ENCODE measurements at places on chromosomes 4 and X.

DNA sequence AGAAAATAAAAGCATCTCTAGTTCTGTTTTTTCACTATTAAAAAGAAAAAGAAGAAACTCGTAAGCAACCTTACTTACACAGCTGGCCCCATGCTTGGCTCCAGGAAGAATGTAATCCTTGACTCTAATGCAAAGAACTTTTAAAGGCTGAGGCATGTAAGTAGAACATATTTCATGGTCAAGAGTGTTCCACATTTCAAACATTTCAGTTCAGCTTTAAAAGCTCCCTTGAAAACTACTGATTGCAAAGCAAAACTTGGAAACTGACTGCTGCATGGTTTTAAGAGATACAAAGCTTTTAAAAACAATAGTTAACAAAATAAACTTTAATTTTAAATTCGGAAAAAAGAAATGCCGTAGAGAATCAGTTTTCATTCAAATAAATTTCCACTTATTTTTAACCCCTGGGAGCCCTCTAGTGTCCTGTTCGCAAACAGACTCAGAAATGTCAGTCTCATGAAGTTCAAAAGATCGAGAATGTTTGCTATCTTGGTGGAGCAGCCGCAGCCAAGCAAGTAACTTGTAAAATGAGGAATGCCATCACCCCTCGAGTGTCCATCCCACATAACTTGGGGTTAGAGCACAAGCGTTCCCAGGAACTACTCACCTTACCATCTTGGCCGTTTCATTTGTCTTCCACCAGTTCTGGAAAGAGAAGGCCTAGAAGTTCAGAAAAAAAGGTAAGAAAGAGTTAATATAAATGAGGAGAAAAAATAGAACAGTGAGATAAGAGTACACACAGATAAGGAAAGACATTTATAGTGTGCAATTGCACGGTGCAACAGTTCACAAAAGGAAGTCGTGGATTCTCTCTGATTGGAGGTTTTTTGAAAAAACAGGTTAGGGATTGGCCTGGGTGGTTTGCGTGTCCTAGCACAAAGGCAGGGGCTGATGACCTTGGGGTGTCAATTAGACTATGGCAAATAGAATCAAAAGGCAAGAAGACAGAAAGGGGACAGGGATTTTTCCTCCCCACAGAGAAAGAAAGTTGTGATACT lies at the start of gene GASK1B:
TSS of gene GASK1B (minus strand) at position 765 of the 998 bp plus-strand sequence. CDS start 1,650 bp downstream, outside the sequence.
- DNase-seq, result no peak

- no peak for DNase-seq
Observed at GRCh38 chr4:124155239-124155638, 557.3 kb downstream of the ANKRD50 start.

DNA sequence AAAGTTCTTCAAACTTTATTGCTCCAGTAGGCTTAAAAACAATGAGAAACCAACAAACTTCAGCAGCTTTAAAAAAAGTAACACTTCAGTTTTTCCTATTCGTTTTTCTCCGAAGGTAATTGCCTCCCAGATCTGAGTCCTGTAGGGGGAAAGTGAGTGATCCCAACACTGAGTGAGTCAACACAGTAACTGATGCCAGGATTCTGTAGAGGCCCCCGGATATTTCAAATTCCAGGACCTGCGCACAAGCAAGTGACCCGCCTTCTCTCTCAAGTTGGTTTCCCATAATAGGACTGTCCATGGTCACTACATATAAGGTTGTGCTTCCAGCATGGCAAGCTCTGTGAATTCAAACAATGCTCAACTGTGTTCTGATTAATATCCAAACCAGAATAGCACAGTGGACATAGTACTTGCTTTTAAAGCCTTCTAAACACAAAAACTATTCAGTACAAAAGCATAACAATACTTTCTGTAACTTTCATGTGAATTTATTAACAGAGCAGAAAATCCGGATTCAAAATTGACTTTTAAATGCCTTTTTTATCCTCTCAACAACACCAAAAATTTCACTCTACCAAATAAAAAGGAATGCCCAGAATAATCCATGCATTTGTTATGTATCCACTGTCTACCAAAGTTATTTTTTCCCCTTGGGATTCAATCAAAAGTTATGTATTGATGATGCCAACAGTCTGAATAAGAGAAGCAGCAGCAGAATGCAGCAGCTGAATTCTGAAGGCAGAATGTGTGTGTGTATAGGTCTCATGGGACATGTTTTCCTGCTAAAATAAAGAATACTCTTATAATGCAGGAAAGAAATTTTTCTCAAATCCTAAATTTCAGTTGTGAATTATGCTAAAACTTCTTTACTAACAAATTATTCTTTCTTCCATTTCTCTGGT lies at the start of gene DMD:
TSS of gene DMD (minus strand) at position 194 of the 905 bp plus-strand sequence. CDS start 237 bp downstream, outside the sequence.
- DNase-seq, result no peak

GRCh38 chr4:1345903-1346780 lies 866 bp upstream of the UVSSA start:
- no peak for DNase-seq

DNA sequence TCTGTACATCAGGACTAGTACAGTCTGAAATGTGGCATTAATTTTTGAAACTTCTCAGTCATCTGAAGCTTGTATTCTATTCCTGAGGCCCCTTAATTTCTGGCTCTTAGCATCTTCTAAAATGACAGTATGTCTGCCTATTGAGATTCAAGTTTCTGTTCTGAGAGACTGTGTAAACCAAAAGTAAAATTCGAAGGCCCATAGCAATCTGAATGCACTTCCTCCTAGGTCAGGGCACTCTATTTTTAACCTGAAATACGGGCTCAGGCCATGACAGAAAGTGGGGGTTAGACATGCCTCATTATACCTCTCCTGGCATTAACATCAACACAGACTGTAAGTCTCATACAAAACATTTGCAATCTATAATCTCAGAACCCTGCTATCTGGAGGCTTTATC lies 584.4 kb downstream of the KLHL4 start:
- DNase-seq, result no peak

GRCh38 chrX:154890990-154891639 lies 5.0 kb downstream of the F8A1 start:
- DNase-seq, result no peak

DNA sequence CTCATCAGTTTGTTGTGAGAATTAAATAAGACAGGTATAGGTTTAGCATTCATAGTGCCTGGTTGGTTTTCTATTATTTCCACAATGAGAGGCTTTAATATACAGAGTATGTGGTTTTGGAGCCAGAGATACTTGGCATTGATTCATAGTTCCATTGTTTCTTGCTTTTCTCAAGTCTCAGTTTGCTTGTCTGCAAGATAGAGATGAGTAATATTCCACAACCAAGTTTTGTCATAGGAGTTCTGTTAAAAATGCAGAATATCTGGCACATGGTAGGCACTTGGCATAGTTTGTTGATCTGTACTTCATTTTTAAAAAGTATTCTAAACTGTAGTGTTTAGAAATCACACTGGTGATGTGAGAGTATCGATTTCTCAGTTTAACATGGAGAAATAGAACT lies 37.5 kb upstream of the EDA2R start:
- DNase-seq, result no peak

DNA sequence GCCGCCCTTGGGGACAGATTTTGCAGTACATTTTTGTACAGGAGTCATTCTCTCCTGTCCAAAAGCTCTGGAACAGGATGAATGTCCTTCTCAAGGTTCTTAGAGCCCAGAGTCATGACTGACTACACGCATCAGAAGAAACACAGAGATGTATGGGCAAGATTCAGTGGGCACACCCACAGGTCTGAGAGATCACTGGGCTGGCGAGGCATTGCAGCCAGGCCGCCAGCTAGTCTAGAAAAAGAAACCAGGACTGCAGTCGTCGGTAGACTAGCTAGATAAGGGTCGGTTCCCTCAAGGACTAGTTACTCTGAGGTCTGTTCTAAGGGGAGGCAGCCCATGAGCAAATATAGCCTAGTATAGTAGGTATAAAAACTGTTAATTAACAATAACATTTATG lies 19.8 kb downstream of the GBA3 start:
- no peak for DNase-seq

DNA sequence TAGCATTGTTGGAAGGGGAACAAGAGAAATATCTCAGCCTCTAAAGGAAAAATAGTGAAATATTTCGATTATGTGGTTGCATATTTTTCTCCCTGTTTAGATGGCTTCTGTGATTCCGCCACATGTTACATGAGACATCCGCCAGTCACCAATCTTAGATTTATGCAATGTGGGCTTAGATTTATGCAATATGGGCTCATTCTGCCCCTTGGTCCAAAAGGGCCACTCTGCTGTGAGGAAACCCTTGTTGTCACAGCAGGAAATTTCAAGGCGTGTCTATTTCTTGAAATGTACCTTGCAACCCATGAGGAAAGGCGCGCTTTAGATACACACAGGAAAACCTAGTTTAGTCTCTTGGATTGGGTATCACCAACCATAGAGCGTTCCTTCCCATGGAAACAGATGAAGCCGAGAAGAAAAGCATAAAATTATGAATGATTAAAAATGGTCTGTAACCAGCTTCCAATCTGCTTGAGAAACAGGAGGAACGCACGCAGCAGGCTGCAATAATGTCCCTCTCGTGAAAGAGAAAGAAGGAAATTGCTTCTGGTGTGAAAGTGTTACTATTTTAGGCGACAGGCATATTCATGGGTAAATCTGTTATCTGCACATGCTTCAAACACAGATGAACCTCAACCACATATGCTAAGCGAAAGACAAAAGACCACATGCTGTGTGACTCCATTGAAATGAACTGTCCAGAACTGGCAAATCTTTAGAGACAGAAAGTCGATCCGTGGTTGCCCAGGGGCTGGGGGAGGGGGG lies 3.7 kb downstream of the RS1 start:
- peak; percentile 19 for DNase-seq

- DNase-seq, result no peak
Observed at GRCh38 chrX:2430265-2430825, 70.4 kb downstream of the DHRSX start.

DNA sequence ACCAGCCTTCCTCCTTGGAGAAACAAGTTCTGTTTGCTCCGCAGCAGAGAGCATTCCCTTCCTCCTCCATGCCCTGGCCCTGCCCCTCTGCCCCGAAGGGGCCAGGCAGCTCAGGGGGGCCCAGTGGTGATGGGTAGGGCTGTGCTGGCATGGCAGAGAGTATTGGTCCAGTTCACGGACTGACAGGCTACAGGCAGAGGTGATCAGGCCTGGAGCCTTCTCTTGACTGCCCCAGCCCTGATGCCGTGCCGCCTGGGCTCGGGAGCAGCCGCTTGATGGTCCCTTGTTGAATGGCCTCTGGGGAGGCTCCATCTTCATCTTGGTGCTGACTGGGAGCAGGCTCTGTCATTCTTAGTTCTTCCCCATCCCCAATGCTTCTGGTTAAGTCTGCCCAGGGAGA lies 9.6 kb downstream of the NLGN3 start:
- no peak for DNase-seq

DNA sequence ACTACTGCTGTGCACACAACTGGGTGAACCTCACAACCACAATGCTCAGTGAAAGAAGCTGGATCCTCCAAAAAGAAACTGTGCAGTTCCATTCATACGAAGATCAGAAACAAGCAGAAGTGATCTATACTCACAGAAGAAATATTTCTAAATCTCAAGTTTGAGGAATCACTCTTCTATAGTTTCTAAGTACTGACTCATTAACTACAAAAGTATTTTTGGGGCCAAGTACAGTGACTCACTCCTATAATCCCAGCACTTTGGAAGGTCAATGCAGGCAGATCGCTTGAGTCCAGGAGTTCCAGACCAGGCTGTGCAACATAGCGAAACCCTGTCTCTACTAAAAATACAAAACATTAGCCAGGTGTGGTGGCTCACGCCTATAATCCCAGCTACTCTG lies 51.3 kb upstream of the RELL1 start:
- DNase-seq, result no peak

GRCh38 chr4:18250564-18250963 lies 229.0 kb upstream of the LCORL start:
- no peak for DNase-seq

- peak; percentile 16 for DNase-seq
Observed at GRCh38 chrX:3638280-3638873, 75.1 kb downstream of the PRKX start.

- no peak for DNase-seq
Observed at GRCh38 chrX:49042581-49043219, 457 bp downstream of the TFE3 start.

DNA sequence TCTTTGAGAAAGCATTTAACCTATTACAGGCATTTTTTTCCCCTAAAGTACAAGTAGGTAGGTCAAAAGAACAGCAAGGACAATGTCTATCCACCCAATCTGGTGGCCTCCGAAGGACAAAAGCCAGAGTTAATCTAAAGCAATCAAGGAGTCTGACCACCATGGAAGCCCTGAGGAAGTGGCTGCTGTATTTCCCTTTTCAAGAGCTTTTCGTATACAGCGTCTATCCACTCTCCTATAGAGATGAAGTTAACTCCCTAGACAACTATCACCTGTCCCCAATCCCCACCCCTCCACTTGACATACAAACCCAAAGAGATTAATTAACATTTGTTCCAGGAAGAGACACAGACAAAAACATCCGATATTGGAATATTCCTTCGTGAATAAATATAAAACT lies 85.5 kb downstream of the SNCA start:
- DNase-seq, result no peak

DNA sequence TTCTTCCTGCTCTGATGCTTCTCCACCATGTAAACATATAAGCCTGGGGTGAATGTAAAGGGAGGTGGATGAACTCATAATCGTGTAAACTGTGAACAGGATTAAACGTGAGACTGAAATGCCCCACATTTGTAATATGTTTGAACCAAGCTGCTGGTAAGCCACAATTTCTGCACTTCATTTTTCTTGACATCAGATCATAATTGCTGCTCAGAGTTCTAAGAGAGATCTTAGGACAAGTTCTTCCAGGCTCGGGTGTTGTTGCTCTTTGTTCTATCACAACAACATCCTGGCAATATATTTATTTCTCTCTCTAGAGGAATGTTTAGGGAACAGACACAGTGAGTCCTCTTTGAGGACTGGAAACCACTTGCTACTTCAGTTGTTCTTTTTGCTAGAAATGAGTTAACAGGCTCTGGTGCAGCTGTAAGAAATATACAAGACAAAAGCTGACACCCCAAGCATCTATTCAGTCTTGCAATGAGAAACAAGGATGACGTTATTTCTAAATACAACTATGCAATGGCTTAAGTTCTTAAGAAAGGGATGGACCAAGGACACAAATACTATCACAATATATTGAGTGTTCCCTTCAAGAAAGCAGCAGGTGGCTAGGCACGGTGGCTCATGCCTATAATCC lies 59.6 kb downstream of the LNX1 start:
- no peak for DNase-seq

DNA sequence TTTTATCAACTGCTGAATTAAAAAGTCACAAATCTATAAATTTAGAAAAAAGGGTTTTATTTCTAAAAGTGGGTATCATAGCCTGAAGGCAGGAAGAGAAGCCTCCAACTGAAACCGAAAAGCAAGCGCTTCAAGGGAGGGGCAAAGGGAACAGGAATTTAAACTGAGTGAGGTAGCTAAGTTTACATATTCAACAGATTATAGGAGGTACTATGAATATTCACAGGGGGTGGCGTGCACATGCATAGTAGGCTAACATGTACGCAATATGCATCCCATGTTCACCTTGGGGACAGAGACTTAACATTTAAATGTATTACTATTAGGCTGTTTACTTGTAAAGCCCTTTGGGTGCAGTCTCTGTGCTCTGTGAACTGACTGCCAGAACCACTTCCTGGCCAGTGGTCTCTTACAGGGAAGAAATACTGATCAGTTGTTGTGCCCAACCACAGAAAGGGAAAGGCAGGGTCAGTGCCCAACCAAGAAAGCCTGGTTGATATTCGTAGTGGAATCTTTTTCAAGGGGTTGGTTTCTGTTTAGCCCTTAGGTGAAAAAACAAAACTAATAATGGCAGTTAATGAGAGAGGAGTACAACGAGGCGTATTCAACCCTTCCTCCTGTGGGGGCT lies 168.7 kb upstream of the GALNTL6 start:
- peak; percentile 63 for DNase-seq

GRCh38 chrX:3743801-3744439 lies 30.5 kb upstream of the PRKX start:
- no peak for DNase-seq
